GOT3 (cell line): ENCODE measurements at places on chromosomes 6 and 20.

DNA sequence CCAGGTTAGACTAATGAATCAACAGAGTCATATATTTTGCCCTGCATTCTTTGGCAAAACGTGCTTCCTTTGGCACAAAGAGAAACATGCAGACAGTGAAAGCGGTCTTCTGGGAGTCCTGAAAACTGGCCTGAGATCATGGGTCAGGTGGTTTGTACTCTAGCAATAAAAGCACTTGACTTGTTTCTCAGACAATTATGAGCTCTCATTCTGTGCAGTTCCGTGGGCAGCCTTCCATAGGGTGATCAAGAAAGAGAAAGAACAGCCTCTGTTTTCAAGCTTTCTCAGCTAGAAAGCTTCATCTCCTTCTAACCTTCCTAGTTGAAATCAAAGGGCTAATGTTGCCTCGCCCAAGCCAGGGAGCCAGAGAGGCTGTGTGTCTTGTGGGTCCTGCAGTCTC is 62.7 kb upstream of the ISM1 start:
- DNase-seq, result no peak

DNA sequence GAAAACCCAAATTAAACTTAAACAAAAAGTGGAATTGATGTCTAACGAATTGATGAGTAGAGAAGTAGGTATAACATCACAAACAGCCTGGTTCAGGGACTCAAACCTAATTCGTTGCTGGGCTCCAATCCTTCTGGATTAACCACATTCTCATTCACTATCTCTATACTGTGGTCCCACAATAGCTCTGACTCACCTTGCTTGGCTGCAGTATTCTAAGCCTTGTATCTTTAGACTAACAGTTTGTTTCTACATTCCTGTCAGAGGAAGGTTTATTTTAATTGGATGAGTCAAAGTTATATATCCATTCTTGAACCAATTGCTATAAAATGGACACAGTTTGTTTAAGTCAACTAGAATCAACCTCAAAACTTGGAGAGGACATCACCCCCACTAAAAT is 530.5 kb upstream of the PTCHD4 start:
- DNase-seq, result no peak

DNA sequence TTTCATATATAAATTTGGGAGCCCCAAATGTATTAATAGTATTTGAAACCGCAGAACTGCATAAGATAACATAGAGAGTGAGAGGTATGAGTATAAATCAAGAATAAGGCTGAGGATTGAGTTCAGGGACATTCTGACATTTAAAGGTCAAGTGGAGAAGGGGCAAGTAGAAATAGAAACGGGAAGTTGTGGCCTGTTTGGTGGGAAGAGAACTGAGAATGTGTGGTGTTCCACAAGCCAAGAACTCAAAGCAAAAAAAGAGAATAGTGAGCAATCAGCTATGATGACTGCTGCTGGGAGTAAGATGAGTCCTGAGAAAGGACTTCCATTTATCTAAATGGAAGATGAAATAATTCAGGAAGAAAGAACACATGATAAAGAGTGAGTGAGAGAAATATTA is 418.4 kb downstream of the CD109 start:
- no peak for DNase-seq

- no peak for DNase-seq
These were observed 88.2 kb downstream of the SLC22A23 start for GRCh38 chr6:3368685-3369084.
